ENCODE measurements at places on chromosomes 12 and 14.

GRCh38 chr12:42981379-42981778, 391.8 kb upstream of the PRICKLE1 start:
- DNase-seq = no peak

DNA sequence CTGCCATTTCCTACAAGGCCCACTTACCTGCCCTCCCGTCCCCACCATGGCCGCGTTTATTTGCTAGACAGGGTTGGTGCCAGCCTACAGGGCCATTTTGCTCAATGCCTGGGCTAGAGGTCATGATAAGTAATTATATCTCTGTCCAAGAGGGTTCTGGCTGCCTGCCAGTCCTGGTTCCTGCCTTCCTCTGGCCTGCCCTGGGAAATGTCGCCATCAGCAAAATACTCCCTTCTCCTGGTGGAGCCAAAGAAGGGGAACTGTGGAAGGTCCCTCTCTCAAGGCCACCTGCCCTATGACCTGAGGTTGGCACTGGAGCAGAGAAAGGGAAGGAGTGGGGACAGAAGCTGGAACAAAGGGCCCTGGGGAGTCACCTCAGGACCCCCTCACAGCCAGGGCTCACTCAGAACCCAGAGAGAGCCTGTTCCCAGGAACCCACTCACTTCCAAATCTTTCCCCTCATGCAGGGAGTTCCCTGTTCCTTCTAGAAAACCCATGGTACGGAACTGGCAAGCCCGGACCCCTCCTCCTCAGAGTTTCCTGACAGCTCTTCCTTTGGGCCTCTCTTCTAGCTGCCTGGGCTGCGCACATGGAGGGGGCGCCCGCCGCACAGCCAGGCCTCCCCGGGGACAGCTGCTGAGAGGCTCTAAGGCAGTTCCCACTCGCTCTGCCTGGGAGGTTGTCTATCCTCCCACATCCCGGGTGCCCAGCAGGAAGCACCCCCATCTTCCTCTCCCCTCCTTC, 280.5 kb downstream of the DPF3 start:
- peak; percentile 19 for DNase-seq

GRCh38 chr12:21509768-21510167, 8.2 kb downstream of the GOLT1B start:
- no peak for DNase-seq

DNA sequence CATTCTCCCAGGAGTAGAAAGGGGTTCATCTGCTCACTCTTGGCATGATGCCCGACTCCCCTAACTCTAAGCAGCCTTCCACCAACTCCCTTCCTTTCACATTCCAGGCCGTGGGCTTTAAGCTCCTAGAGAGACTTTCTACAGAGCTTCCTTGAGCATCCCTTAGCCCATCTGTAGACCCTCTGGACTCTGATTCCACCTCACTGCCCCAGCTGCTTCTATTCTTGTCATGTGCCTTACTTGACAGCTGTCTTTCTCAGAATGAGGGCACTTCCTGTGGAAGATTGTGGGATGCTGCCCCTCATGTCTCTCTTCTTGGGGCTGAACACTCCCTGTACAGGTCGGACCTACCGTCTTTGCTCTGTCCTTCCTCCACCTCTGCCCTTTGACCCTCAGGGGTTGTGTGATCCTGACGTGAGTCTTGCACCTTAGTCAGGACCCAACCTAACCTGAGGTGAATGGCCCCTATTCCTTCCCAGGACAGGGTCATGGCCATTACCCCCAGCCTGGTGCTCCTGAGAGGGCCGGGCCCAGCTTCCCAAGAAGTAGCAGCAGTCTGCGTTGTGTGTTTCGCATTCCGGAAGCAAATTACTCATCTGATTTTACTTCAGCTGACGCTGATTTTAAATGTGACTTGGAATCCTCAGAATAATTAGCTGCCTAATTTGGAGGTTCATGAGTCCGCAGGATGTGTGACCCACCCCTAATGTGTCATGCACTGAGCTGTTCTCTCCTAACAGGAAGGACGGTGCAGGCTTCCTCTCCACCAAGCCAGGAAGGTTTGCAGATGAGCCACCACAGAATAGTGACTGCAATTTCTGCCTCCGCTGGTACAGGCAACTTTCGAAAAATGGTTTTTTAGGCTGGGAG, 2.7 kb upstream of the GALNT6 start:
- peak; percentile 74 for DNase-seq

DNA sequence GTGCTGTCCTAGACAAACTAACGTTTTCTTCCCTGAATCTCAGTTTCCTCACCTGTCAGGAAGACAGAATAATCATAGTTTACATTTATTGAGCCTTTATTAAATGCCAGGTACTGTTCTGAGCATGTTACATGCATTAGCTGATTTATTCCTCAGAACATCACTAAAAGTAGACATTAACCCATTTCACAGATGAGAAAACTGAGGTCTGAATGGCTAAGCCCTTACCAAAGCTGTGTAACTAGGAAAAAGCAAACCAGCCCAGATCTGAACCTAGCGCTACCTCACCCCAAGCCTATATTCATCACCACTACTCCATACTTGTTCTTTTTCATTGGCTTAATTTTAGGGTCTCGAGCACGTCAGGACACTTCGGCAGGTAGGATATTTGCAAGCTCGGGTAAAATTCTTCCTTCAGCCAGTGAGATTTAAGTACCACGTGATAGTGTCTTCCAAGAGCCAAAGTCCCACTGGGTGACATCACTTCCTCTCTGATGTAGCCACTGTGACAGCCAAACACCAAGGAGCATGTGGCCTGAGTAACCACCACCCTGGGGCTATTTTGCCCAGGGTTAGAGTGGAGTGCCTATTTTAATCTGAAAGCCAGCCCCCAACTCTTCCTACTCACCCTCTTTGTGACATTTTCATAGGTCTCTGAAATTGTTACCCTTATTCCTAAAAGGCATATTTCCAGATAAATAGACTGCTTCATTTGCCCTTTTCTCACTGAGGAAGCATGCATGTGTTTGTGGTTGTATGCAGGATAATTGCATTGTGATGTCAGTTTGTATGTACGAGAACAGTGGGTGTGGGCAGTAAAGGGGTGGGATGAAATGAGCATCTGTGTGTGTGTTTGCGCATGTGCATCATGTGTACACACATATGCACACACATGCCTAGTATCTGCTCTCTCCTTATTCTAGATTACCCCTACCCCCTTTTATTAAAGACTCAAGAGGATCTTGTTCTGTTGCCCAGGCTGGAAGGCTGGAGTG, 62.2 kb upstream of the WSCD2 start:
- no peak for DNase-seq

GRCh38 chr12:5771756-5772155, 173.3 kb downstream of the ANO2 start:
- no peak for DNase-seq

DNA sequence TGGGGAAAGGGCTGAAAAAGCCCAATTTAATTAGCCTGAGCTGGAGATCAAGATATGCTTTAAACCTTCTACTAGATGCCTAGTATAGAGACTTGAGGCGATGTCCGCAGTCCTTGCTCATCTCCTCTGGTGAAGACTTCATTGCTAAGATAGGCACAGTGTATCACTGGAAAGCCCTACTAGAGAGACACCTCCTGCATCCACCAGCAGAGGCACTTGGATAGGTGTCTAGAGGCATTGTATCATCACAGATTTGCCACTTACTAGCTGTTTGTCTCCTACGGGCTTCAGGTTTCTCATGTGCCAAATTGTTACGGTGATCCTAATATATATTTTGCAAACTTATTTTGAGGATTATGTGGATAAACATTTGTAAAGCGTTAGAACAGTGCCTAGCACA, 1048.5 kb downstream of the GALC start:
- DNase-seq = no peak

- peak; percentile 68 for DNase-seq
Observed at GRCh38 chr12:64672925-64673409, 62.7 kb downstream of the RASSF3 start.

- no peak for DNase-seq
Observed at GRCh38 chr14:39762576-39763401, 330.6 kb upstream of the FBXO33 start.

DNA sequence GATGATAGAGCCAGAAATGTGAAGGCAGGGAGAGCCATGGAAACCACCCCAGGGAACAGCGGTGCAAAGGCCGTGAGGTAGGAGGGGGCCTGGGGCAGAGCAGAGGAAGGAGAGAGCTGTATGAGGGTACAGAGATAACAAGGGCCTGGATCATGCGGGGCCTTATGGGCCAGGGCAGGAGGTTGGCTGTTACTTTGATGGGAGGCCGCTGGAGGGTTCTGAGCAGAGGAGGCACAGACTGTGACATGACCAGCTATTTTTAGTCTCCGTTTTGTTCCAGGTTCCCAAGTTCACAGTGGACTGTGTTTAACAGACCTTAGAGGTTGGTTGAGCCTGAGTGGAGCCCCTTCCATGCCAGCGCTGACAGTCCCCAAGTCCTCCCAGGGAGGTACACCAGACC, 118.6 kb downstream of the GCH1 start:
- DNase-seq = no peak

DNA sequence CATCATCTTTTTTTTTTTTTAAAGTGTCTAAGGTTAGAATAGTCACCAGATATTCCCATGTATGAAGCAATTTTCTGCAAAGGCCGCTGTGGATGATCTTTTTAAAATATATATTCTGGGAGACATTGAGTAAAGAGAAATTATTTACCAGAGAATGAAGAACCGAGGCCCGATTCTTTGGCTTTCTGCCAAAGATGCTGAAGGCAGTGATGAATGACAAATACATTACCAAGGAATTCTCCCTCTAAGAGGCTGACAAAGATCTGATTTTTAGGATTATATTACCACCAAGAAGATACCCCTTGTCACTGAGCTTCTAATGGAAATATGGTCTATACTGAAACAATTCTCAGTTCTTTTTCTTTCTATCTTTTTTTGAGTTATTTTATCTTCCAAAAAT, 336.8 kb downstream of the NAV3 start:
- DNase-seq = no peak

GRCh38 chr14:64149921-64150320, 144.2 kb downstream of the ESR2 start:
- no peak for DNase-seq

DNA sequence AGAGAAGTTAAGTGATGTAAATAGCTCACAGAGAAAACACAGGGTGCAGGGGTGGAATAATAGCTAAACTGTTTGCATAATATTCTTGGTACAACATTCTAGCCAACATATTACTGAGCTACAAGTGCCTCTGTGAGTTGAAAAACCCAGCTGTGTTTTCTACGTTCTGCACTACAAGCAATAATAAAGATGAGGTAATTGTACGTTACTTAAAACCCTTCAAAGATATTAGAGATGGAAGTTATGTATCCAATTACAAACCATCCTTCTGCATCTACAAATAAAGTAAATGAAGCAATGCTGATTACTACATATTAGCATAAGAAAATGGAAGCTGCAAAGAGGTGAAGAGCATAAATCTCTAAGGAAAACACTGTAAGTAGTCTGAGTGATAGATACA, 271.4 kb downstream of the SSPN start:
- DNase-seq = no peak

DNA sequence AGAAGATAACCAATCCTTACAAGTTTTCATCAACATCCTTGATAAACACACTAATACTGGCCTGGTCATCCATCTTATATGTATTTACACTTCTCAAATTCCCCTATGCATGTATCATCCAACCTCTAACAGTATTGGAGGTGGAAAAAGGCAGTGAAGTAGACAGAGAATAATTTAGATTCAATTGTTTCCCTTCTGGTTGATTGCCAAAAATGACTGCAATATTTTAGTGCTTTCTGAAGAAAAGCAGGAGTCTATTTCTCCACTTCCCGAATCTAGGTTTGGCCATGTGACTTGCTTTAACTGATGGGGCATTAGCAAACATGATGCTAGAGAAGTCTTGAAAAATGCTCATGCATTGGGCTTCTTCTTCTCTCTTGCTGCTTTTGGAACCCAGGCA, 78.3 kb upstream of the METAP2 start:
- DNase-seq = no peak

- DNase-seq = no peak
Observed at GRCh38 chr14:55361190-55361589, 50.4 kb downstream of the ATG14 start.

DNA sequence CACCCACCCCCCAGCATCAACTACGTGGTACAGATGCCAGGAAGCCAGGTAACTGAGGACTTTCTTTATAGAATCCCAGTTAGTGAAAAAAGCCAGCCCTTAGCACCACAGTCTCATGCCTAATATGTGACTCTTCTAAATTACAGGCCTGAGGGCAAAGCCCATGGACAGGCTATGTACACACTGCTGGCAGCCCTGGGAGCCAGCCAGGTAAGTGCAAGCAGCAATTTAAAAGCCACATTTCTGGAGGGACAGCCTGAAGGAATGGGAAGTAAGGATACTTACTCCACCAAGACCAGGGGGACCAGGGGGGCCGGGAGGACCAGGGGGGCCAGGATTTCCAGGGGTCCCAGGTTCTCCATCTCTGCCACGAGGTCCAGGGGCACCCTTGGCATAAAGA, 7.0 kb downstream of the COL2A1 start:
- DNase-seq = no peak

- DNase-seq = no peak
Observed at GRCh38 chr12:15181017-15181683, 40.1 kb downstream of the RERG start.

DNA sequence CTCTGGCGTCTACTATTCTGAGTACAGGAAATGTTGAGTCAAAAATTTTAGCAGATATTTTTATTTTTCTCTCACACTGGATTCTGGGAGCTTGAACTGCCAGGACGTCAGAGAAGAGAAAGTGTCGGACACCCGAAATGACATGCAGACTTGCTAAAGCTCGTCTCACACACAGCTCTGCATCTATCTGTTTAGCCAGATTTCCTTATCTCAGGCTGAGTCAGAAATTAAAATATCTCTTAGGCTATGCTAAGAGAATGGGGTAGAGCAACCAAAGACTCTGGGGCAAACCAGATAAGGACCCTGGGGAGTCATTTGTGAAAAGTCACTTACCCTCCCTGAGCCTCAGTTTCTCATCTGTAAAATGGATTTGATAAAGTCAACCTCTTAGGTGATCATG, 1124.1 kb downstream of the VRK1 start:
- no peak for DNase-seq

DNA sequence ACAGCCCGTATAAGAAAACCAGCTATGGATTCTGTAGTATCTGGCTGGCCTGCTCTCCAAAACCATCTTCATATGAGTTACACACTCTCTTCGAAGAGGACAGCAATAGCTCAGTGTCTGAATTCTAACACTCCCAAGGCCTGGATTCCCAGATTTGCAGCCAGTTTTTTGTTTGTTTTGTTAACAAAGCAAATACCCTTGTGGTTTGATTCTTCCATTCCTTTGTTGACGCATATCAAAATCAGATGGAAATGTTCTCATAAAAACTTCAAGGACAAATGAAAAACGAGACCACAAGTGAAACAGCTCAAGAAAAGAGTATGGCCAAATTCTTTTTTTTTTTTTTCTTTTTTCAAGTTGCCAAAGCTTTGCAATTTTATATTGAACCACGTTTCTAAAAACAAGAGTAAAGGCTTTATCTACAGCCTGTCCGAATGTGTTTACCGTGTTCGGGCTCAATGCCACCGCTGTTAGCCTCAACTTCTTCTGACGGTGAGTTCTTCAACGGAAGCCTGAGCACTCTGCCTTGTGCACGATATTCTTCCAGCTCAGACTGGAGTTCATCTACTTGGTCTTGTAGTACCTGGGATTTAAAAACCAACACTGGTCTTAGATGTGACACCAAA, 67.5 kb downstream of the NIN start:
- DNase-seq = peak; percentile 41

Measured in cardiac fibroblast (primary cell).